Left renal cortex interstitium (tissue), 4 donors: ENCODE measurements at places on chromosomes 4 and X. TPM values are rescaled to one million over a fixed set of nuclear protein-coding genes. Genes with fewer than 3 reads are reported as not detected.

Gene LIMCH1
- polyA plus RNA-seq: 93.4 TPM

Gene RPA4
- 0.16 TPM for polyA plus RNA-seq

Gene RTL3
- not detected for polyA plus RNA-seq

Gene TMSB15C
- polyA plus RNA-seq: 7.9 TPM

Gene KIF4A
- 16.1 TPM for polyA plus RNA-seq

Gene PCYT1B
- 3.5 TPM for polyA plus RNA-seq

Gene DDIT4L
- polyA plus RNA-seq: 2.5 TPM

Gene KLHL34
- polyA plus RNA-seq: 0.06 TPM

- DNase-seq: no peak
Observed at GRCh38 chr4:140533951-140534480, 10.0 kb downstream of the ELMOD2 start.

GRCh38 chr4:139887962-139888735 is 222.5 kb downstream of the MGST2 start:
- DNase-seq: no peak

DNA sequence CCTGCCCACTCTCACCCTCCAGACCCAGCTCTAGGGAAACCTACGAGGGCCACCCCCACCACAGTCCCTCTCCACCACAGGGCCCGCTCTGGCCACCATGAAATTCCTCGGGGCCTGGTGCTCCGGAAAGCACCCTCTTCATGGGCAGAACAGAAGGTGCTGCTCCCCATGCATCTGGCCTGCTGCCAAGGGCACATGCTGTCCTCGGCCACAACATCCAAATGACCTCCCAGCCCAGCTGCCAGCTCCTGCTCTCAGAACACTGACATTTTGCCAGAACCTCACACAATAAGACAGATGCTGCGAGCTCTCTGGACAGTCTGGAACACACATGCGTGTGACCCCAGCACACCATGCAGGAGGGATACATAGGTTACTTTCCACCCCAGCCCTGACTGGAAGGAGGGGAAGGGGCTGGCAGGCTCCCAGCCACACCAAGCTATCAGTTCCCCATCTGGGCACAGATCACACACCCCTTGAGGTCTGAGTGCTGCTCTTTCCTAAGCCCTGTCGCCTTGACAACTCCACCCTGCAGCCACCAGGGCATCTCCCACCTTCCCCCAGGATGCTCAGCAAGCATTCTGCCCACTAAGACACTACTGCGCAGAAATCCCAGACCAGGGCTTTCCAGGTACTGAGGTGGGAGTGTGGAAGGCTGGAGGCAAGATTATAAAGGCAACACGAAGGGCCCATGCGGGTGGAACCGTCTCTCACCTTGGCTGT is 5.8 kb downstream of the CCNQ start:
- no peak for DNase-seq

DNA sequence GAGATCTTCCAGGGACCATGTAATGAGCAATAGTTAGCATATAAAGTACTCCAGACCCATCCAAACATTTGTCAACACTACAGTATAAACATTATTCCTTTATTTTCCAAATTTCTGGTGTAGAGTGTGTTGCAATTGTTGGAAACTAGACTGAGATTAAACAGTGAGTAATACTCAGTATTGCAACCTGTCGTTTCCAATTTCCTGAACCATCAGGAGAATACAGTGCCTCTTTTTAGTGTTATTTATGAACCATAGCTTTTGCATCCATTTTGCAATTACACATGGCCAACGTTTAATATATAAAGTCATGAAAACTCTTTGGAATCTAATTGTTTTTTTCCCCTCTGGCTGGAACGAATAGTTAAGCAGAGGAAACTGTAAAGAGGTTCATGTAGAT is 58.3 kb upstream of the DHRSX start:
- DNase-seq: no peak

GRCh38 chrX:106649523-106650428 is 38.0 kb downstream of the RADX start:
- DNase-seq: no peak

DNA sequence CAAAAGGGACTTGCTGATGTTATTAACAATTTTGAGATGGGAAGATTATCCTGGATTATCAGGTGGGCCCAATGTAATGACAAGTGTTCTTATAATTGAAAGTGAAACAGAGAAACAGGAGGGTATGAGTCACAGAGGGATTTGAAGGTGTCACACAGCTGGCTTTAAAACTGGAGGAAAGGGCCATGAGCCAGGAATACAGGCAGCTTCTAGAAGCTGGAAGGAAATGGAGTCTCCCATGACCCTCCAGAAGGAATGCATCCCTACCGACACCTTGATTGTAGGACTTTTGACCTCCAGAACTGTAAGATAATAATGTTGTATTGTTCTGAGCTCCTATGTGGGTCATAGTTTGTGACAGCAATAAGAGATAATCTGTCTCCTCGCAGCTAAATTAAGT is 98.0 kb upstream of the STIM2 start:
- DNase-seq: no peak

DNA sequence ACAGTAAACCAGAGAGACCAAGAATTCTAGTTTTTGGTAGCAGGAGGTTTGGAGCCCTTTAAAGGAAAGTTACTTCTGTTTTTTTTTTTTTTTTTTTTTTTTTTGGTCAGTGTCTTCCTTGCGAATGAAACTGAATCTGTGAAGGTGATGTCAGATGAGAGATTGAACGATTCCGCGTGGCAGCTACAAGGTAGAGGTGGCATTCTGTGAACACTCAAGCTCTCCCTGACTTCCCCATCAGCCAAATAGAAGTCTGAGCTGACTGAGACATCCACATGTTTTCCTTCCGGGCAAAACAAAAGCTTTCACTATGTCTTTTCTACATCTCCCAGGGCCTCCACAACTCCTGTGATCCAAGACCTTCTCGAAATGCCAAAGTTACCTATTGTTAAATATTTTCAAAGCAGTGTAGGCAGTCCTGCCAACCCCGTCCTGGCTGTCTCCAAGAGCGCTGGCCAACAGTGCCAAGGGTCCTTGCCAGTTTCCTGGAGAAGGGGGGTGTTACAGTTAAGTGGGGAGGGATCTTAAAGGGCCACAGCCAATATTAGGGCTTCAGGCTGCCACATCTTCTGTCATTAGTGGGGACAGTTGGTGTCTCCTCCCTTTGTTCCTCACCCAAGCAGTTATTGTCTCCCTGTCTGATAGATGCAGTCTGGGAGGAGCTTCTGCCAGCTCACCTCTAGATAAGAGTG is 102.9 kb upstream of the SLC34A2 start:
- DNase-seq: no peak

DNA sequence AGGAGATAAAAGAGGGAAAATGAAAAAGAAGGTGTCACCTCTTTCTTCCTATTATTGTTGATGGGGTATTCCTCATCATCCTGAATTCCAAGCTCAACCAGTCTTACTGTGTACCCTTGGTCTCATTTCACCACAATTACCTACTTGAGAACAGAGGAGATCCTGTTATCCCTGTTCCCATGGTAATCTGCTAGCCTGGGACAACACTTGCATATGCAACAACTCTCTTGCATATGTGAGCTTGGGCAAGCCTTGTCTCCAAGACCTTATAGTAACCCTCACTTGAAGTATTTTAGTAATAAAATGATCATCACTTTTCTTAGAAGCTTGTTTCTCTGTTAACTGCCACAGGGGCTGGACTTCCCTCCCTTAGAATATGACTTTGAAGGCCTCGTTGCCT is 253.7 kb downstream of the NAP1L3 start:
- DNase-seq: no peak

DNA sequence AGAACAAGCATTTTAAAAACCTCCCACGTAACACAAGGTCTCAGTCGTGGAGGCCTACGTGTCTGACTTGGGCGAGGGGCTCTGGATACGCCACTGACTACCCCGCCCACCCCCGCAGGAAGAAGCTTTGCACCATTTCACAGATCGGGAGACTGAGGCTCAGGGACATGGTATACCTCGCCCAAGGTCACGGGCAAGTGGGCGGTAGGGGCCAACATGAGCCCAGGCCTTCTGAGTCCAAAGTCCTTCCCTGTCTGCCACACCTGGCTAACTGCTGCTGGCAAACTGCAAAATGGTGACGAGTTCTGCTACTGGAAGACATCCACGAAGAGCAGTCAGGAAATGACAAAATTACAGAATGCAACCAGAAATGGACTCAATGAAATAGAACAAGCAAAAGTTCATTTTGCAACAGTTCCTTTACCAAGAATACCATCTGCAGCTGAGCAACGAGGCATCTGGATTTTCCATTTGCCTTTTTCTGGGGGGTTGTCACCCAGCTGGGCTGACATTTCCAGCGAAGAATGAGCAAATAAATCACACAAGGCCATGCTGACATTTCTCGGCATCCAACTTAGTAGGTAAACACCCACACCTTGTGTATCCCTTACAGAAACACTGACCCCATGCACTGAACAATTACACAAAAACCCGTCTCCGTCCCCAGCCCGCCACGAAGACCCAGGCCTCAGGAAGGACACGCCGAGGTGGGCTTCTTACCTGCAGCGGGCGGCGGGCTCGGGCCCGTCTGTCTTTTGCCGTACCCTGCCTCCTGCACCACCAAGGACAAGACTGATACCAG is 70.2 kb upstream of the AFAP1 start:
- DNase-seq: peak; percentile 13

- DNase-seq: no peak
Observed at GRCh38 chrX:40496728-40497127, 84.0 kb upstream of the ATP6AP2 start.

DNA sequence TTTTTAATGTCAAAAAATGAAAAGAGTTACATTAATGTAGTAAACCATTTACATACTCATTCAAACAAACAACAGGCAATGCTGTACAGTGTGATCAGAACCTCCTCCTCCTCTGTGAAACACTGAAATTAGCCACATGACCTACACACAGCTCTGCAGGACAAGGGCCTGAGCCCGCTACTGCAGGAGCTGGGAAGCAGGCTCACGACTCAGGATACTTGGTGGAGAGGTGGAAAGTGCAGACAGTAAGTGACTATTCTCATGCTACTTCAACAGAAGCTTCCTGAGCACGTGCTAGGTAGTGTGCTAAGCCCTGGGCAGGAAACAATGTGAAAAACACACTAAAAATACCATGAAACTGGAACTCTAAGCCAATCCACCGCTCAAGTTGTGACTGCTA is 56.8 kb downstream of the TAPT1 start:
- DNase-seq: no peak

DNA sequence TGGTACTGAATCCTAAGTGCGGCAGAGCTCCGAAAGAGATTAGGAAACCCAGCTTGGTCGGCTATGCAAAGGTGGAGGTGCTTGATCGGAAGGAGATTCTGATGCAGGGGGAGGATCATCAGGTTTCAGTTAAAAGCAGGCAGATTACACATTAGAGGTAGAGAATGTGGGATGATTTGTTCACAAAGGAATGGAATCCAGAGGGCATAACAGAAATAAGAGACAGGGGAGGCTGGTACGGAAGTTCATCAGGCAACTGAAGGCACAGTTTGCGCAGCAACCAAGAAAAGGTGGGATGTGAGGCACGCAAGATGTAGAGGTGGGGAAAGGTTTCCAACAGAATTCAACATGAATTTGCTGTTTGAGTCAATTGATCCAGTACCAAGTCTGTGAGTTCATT is 424 bp upstream of the ZNF330 start:
- DNase-seq: peak; percentile 9

- DNase-seq: no peak
Observed at GRCh38 chr4:139085141-139085540, 69.6 kb downstream of the NOCT start.

GRCh38 chr4:93759506-93759905 is 69.0 kb upstream of the ATOH1 start:
- DNase-seq: no peak
